Activated T-helper 9 cell treated with anti-CD3 and anti-CD28 coated beads, Interleukin-2, amount 50 U/mL, for 16 hours (primary cell): ENCODE measurements at places on chromosomes 12 and 14.

GRCh38 chr14:91649930-91650329, 82.0 kb downstream of the CATSPERB start:
- DNase-seq, result no peak

DNA sequence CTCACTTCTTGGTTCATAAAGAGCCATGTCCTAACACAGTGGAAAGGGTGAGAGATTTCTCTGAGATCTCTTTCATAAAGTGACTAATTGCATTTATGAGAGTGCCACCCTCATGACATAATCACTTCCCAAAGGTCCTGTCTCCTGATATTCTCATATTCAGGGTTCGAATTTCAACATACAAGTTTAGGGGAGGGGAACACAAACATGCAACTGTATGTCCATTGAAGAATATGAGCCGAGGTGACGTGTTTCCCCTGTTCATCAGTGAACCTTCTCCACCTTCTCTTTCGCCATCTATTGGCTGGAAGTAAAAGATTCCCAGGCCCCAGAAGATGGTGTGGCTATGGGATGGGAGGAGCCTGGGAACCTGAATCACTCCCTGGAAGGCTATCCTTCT, 354.2 kb upstream of the ATP2B1 start:
- DNase-seq, result no peak

DNA sequence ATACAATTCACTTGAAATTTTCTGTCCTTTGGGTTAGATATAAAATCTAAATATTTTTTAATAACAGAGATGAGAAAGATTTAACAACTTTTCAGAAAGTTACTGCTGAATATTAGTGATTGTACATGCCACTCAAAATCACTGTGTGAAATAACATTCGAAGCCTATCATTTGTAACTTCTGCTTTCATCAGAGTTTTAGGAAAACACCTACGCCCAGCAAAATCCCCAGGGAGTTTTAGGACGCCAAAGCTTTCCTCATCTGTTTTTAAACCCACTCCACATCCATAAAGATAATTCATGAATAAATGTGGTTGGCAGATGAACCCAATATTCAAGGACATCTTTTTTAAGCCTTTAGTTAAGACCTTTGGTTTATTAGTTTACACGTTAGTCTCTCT, 23.9 kb downstream of the TC2N start:
- no peak for DNase-seq

DNA sequence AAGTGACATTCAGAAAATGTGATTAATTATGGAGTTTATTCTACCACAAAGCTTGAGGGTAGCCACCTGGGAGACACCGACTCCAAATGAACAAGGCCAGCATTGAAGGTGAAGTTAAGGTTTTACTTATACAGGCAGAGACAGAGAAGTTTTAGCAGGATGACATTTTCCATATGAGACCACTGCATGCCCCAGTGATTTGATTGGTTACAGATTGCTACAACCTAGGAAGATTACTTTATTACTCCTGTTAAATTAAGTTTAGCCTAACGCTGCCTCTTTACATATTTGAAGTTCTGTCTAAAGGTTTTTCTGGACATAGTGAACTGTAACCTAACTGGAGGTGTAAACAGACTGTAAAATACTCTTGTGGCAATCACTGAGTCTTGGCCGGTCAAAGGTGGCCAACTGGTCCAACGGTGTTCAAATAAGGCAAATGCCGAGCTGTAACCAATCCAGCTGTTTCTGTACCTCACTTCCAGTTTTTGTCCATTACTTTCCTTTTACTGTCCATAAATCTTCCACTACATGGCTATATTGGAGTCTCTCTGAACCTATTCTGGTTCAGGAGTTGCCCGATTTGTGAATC, 57.2 kb downstream of the RIN3 start:
- DNase-seq, result no peak

- no peak for DNase-seq
Measured at GRCh38 chr12:11991604-11992003, 79.1 kb upstream of the BCL2L14 start.
